Esophagus muscularis mucosa (tissue), 4 donors: ENCODE measurements at places on chromosomes 12 and 14. TPM values are rescaled to one million over a fixed set of nuclear protein-coding genes. Genes with fewer than 3 reads are reported as not detected.

The ACSM4 gene
- total RNA-seq: not detected

The ADGRD1 gene
- total RNA-seq: 52.4 TPM

The PTPRO gene
- 0.52 TPM for total RNA-seq

The RNASE3 gene
- not detected for total RNA-seq

The SCNN1A gene
- 1.5 TPM for total RNA-seq

The GPR137C gene
- 1.2 TPM for total RNA-seq

The MLEC gene
- total RNA-seq: 50.6 TPM

The PLA2G1B gene
- not detected for total RNA-seq

The KCNJ8 gene
- total RNA-seq: 24.4 TPM

The DNAI7 gene
- not detected for total RNA-seq

The KCNA5 gene
- 1.8 TPM for total RNA-seq

The SLC17A8 gene
- total RNA-seq: not detected

The SIX6 gene
- not detected for total RNA-seq

The FBLN5 gene
- 79.7 TPM for total RNA-seq

The CEBPE gene
- total RNA-seq: not detected

The CFAP73 gene
- not detected for total RNA-seq

The GPRC5A gene
- 2.9 TPM for total RNA-seq

The KIF21A gene
- 9.3 TPM for total RNA-seq

The RBP5 gene
- total RNA-seq: 5.0 TPM

The IL31 gene
- not detected for total RNA-seq

The CMA1 gene
- 1.2 TPM for total RNA-seq

The KCNA1 gene
- total RNA-seq: 0.71 TPM

The BMAL2 gene
- total RNA-seq: 5.4 TPM

The KRT2 gene
- total RNA-seq: not detected

The LRRK2 gene
- total RNA-seq: 28.0 TPM

The COA8 gene
- 35.7 TPM for total RNA-seq

The RNFT2 gene
- total RNA-seq: 0.63 TPM

The ENDOU gene
- total RNA-seq: 0.39 TPM

The MYRFL gene
- total RNA-seq: not detected

The SOX5 gene
- total RNA-seq: 9.9 TPM

The GSG1 gene
- not detected for total RNA-seq

The EML1 gene
- total RNA-seq: 131 TPM

The OTOGL gene
- total RNA-seq: 0.83 TPM

The PPP1R1A gene
- total RNA-seq: 7.7 TPM

The AQP2 gene
- total RNA-seq: not detected

The KCNC2 gene
- not detected for total RNA-seq

The LIN52 gene
- 10.8 TPM for total RNA-seq

The ABCB9 gene
- 4.6 TPM for total RNA-seq

The SLC25A47 gene
- total RNA-seq: not detected

The SLC7A8 gene
- total RNA-seq: 19.5 TPM

The LAG3 gene
- 2.8 TPM for total RNA-seq

The RPS6KA5 gene
- total RNA-seq: 30.8 TPM
